ENCODE measurements at places on chromosomes 4 and X. TPM values are rescaled to one million over a fixed set of nuclear protein-coding genes. Genes with fewer than 3 reads are reported as not detected.

- DNase-seq: no peak
These were observed 34.7 kb downstream of the CRMP1 start for GRCh38 chr4:5858020-5858769.

DNA sequence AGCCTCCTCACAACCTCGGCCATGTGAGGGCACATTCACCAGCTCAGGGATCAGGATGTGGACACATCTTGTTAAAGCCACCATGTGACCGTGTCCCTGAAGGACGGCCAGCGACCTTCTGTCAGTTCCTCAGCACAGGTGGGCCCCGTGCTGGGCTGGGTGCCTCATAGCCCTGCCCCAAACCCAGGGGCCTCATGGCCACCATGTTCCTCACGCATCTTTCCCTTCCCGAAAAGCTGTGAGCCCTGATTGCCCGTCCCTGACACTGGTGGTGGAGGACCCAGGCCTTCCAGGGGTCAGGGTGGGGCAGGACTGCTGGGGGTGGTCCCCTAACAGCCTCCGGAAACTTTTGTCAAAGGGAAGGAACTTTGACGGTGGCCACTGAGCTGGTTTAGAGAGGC is 60.1 kb upstream of the ADRA2C start:
- no peak for DNase-seq

DNA sequence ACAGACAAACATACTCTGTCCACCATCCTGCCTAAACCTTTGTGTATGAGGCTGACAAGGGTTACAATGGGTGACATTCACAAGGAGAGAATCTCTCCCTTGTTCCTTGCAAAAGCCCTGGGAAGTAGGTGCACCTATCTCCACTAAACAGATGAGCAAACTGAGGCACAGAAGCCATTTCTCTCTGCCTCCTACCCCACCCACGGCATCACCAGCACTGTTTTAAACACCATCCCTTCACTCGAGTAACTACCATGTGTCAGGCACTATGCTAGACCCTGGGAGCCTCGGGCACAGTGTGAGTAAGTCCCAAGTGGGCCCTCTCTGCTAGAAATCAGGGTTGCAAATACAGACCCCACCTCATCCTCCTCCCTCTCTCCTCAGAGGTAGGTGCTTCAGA is 899 bp downstream of the LYAR start:
- no peak for DNase-seq

DNA sequence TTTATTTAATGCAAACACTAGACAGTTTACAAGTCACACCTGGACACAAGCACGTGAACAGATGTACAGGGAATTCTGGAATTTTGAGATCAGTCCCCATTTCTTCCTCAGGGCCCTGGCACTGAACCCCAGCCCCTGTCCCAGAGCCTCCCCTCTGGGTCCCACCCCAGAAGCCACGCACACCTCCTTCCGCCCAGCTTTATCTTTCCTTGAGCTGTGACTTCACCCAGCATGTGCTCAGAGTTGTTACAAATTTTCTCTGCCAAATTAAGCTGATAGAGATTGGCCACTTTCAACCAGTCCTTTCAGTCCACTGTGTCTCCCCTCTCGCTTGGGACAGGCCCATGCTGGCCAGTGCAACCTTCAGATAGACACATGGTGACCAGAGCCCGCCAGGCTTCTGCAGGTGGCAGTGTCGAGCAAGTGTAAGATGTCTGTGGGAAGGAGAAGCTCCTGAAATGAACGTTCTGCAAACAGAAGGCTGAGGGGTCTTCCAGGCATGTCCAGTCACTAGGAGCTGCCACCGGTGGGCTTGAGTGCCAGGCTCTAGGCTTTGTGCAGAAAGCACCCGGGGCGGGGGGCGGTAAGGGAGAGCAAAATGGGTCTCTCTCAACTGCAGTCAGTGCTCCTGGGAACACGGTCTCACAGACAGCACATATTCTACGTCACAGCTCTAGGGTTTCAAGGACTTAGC is 73.3 kb downstream of the MTMR1 start:
- DNase-seq: no peak

- DNase-seq: no peak
These were observed 42.7 kb downstream of the RASGEF1B start for GRCh38 chr4:81429031-81429430.

DNA sequence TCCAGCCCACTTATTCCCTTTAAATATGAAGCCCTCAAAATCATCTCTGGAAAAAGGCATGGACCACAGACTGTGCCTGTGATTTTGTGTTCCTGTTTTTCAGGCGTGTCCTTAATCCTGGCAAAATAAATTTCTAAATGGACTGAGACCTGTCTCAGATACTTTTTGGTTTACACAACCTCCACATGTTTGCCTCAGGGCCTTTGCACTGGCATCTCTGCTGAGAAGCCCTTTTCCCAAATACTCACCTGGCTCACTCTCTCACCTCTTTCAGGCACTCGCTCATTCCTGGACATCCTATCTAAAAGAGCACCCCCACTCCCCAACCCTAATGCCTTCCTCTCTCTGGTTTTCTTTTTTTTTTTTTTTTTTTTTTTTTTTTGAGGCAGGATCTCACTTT is 40.5 kb downstream of the CHRNA9 start:
- no peak for DNase-seq

DNA sequence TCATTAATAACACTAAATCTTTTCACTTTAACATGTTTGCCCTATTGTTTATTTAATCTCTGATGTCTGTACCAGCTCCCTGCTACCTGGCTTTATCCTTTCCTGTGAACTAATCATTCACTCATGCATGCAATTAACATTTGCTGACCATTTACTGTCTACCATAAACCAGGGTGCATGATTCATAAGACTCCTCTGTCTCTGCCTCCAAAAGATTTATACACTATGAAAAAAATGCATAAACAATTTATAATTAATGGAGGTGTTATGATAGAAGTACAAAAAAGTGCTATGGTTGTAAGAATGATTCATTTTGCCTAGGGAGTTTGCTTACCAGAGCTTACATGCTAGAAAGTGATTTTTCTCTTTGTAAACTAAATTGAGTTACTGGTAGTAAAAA is 24.5 kb upstream of the CPEB2 start:
- DNase-seq: no peak

DNA sequence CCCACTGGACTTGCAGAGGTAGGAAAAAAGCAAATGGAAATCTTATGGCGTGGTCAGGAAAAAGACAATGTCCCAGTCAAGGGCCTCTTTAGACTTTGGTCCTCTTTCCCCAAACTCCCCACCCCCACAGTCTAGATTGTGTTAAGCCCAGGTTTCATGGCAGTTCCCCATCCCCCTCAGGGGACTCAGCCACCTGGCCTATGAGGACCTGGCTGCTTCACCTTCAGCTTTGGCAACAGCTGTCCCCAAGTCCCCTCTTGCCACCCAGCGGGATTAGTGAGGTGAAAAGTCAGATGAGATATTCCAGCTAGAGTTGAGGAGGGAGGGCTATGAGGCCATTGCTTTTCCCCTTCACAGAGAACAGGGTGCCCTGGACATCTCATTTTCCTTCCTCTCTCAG is 457 bp downstream of the RIPPLY1 start:
- no peak for DNase-seq

DNA sequence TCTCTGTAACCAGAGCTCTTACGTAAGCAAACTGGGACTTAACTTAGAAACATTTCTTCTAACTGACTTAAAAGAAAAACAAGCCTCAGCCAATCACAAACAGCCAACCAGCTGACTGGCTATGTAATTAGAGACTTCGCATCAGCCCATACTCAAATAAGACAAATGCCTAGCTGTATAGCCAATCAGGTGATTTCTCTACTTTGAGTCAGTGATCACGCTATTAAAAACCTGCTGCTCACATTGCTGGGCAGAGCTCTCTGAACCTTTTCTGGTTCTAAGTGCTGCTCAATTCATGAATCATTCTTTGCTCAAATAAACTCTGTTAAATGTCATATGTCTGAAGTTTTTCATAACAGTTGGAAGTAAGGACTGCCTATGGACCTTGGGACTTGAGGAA is 9.9 kb upstream of the SMIM10L2A start:
- peak; percentile 61 for DNase-seq

DNA sequence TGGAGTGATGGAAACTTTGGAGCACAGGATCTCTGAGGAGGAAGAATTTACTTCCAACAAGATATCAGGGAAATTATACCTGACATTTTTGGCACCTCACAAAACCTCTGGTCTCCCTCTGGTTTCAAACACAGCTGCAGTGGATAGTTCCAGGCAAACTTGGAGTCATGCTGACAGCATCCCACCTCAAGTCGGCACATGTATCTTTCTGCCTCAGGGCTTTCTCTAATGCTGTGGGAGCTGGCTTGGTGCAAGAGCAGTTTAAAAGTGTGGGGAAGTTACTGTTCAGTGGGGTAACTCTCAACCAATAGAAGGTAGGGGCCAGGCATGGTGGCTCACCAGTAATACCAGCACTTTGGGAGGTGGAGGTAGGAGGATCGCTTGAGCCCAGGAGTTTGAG is 207.1 kb upstream of the NHS start:
- no peak for DNase-seq

DNA sequence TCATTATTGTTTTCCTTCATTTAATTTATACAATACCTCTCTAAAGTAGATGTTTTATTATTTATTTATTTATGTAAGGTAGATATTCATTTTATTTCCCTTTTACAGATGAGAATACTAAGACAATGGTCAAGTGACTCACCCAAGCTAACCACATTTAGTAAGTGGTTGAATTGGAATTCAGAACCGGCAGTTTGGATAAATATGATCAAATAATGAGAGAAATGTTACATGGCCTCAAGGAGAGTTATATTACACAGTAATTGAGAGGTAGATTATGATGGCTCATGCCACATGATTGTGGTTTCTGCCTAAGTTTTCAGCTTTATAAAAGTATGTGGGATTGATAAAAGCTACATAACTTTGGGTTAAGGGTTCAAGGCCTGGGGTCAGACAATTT is 239.4 kb upstream of the BOD1L1 start:
- peak; percentile 24 for DNase-seq

DNA sequence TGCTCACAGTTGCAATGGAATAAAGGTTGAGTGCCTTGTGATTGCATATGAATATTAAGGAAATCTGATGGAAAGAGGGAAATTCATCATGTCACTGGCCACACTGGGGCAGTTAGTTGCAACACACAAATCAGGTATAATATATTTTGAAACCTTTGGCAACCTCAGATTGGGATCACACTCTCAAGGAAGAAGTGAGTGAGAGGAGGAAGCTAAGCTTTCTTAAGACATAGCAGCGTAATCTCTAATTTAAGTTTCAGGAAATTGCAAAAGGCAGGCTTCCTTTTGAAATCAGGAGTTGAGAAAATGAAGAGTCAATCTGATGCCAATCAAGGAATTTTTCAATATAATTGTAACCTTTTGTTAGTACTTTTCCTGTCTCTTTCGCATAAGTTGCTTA is 12.3 kb upstream of the CLTRN start:
- DNase-seq: no peak

- no peak for DNase-seq
These were observed 44.8 kb downstream of the HMGB2 start for GRCh38 chr4:173289353-173289727.

- DNase-seq: no peak
These were observed 23.6 kb downstream of the TNIP2 start for GRCh38 chr4:2732526-2732925.

- DNase-seq: no peak
These were observed 184.1 kb downstream of the TEX13C start for GRCh38 chrX:125503769-125504168.

- no peak for DNase-seq
These were observed 163.2 kb downstream of the SLC7A11 start for GRCh38 chr4:138078751-138079520.

- no peak for DNase-seq
These were observed 56.4 kb downstream of the UBE2K start for GRCh38 chr4:39754309-39754708.

The PDK3 gene
- total RNA-seq: 24.4 TPM

The TMEM144 gene
- total RNA-seq: 5.9 TPM

The APBB2 gene
- 26.7 TPM for total RNA-seq
